ENCODE measurements at places on chromosomes 12 and 14.
A peak's percentile ranks its signal among the peaks of the same experiment; 100 is the strongest.

DNA sequence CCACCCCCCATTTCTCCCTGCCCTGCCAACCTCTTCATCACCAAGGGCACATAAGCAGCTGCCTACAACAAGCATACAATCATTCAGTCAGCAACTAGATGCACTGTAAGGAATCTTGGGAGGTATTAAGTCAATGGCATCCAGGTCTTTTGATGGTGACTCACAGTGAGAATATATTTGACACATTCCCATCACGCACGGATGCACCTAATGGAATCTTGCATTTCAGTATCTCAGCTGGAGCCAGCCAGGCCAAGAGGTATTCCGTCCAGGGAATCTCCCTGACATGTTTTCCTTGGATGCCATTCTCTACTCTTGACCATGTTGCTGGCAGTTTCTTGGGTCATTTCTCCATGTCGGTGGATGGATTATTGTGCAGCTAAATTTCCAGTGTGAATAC lies 73.9 kb upstream of the CAPRIN2 start:
- DNase-seq: no peak

DNA sequence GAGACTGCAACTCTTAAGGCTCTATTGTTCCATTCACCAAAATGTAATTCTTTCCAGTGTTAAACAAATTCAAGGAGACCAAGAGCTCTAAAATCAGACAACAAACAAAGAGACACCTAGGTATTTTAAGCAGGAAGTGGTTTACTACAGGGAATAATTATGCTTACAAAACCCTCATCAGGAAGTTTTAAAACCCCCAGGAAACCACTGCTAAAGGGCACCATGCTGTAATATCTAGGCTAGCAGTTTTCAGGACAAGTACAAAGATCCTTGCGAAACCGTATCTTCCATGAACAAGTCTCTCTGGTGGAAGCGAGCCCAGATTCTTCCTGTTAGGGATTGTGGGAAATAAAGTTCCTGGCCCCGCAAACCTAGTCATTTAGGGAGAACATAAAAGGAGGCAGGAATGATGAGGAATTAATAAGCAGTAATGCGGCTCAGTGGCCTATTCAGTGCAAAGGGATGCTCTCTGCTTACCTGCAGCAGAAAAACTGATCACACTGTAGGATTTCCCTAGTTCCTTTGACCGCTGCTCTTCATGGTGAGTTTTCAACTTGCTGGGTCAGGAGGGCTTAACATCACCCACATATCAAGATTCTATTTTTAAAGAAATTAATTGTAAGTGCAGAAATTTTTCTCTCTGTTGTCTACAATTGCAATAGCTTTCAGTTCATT lies 42.8 kb downstream of the ACSM4 start:
- no peak for DNase-seq

DNA sequence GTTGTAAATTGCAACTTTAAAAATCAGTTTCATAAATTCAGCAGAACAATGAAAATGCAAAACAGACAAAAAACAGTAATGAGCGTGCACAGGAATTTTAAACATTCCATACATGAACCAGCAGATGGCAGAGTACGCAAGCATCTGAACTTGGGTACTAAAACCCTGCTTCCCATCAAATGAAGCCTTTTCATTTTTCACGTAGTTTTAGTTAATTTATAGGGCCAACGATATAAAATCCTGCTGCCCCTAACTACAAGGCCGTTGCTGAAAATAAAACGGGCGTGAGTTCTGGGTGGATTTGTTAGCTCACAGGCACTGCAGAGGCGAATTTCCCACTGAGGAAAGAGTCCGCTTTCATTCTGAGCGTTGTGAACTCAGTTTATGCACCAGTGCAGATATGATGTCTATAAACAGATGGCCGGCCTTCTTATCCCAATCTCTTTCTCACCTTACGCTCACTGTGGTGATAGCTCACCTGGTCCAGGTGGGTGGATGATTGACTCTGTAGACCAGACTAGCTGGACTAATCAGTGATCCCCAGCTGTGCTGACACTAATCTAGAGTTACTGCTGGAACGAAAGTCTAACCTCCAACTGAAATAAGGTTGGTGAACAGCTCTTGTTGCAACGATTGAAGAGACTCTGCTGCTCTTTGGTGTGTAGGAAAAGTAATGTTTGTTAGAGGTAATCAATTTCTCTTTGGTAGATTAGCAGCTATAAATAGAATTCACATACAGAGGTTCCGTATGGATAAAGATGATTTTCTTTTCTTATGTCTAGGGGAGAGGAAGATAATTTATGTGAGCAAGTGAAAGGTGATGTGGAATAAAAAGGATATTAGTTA lies 89.2 kb downstream of the PDZRN4 start:
- peak; percentile 1 for DNase-seq

DNA sequence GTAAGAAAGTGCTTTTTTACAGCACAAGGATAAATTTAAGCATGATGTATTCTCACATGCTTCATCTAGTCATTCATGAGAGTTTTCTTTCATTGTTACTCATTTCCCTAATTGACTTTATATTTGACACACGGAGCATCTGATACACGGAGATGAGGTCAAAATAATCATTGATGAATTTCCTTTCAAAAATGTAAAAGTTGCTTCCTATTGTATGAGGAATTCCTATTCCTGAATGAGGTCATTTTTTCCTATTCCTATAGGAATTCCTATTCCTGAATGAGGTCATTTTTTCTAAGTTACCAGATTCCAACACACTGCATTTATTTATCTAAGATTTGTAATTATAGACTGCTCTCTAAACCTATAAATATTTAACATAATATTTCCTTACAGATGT lies 316.7 kb upstream of the KITLG start:
- no peak for DNase-seq

GRCh38 chr14:86756521-86757190 lies 1226.7 kb downstream of the FLRT2 start:
- no peak for DNase-seq

- no peak for DNase-seq
Observed at GRCh38 chr14:23512156-23512555, 39.4 kb downstream of the ZFHX2 start.

DNA sequence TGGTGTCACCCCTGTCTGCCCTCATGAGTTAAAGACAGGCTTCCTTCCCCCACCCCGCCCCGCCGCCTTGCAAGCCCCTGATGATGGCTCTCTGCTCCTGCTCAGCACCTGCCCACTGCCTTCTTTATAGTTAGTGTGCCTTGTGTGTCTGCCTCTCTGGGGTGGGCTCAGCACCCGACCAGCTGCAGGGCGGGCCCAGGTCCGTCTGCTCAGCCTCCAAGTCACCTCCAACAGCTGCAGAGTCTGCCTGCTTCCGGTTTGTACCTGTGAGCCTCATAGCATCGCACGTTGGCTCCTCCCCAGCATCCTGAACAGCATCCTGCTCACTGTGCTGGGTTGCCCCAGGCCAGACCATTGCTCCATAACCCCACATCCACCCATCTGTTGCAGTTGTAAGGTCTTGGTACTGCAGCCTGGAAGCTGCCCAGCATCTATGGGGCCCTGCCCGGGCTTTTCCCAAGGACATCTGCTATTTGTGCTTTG lies 3.5 kb downstream of the TGFB3 start:
- DNase-seq: no peak

- no peak for DNase-seq
Observed at GRCh38 chr14:23861666-23862065, 91.9 kb upstream of the DHRS4 start.

DNA sequence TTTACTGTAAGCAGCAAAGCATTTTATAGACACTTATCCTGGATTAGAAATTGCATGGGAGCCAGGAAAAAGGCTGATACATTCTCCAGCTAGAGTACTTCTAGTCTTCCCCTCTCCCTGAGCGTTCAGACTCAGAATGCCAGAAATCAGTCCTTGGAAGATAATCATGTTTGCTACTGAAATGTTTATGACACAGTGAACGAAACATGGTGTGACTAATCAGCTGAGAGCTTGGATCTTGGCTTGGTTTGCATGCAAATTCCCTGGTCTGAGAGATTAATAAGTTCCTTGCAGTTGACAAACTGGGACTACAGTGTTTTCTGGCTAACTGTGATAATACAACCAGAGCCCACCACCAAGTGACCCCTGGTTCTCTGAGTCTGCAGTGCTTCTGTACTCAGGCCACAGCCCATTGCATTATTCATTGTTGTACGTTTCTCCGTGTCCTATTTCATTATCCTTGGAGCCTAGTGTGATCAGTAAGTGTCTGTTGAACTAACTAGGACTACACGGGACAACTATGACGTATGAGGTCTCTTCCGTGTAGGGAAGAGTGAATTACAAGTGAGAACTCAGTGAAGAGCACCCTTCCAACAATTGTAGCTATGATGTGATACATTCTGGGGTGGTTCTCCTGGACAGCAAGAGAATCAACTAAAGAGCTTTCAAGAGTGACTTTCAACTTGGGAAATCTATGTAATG lies 34.6 kb upstream of the EVL start:
- DNase-seq: no peak

DNA sequence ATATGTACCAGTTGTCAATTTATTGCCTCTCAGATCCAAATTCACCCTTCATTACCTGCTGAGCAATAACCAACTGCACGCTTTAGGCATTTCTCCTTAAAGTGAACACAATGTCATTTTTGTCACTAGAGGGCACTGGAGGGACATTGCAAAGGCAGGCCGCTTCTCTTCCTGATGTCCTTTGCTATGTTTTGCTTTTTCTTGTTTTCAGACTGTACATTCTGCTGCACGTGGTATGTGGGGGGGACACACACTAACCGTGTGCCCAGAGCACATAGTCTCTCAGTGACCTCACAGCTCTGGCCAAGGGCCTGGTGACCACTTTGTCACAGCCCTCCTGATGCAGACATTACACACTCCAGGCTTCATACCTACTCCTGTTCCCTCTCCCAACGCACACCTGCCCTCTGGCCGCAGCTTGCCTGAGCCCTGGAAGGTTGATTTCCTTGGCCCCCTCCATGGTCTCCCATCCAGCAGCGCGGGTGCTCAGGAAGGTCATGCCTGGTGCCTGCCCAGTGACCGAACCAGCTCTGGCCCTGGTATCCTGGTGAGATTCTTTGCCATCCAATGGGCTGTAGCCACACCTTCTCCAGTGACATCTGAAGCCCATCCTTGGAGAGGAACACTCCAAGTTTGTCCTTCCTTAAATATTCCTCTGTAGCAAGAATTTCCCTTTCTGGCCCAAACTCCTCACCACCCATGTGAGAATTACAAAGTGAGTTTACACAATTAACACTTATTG lies 39.9 kb downstream of the MYO1H start:
- DNase-seq: no peak

DNA sequence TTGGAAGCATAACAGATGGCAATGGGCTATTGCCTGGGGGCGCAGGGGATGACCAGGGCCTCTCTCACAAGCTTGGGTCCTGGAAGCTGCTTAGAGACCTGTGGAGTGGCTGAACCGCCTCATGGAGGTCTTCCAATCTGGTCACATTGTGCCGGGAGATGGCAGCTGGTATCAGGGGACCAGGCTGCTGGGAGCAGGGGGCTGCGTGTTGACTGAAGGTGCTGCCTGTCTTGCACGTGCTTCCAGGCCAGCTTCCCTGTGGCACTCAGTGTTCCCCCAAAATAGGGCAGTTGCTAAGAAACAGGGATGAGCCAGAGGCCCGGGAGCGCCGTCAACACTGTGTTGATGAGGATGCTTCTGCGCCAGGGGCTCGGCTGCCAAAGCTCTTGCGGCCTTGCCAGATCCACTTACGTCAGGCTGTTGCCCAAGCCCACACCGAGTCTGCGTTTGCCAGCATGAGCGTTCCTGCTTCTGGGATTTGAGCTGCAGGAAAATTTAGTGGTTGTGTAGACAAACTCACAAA lies 39.8 kb downstream of the ELK3 start:
- DNase-seq: no peak

GRCh38 chr14:103401223-103402214 lies 16.3 kb downstream of the MARK3 start:
- no peak for DNase-seq

- DNase-seq: no peak
Observed at GRCh38 chr14:57139173-57139572, 129.5 kb downstream of the EXOC5 start.

- DNase-seq: no peak
Observed at GRCh38 chr14:102026934-102027333, 59.9 kb downstream of the HSP90AA1 start.

DNA sequence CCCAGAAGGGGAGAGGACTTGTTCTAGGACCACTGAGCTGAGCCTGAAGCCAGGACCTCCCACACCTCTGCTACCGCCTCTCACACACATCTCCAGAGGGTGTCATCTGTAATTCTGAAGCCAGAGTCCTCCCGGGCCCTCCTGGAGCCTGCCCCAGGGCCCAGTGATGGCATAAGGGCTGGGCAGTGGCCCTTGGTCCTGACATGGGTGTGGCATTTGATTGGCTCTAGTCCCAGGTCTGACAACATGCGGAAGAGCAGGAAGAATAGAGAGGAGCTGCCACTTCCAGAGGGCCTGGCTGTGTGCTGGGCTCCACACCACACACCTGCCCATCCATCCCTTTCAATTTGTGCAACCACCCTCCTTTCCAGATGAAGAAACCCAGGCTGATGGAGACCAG lies 144.3 kb upstream of the GSC start:
- no peak for DNase-seq
